ENCODE measurements at places on chromosomes 3 and 15.

DNA sequence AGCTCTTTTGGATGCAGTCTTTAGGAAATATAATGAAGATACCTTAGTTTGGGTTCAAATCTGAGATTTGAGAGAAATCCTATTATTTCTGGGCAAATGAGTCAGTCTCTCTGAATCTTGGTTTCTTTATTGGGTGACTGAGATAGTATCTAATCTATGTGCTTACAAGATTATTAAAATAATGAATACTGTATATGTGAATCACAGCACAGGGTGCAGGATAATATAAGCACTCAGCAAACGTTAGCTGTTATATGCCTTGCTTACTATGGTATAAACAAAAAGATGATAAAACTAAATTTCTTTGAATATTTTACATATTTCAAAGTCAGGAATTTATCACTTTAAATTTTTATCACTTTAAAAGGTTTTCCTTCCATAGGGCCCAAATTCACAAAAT lies 29.6 kb downstream of the FGF7 start:
- DNase-seq: no peak

- DNase-seq: no peak
Observed at GRCh38 chr3:170808041-170808440, 62.0 kb downstream of the RPL22L1 start.

DNA sequence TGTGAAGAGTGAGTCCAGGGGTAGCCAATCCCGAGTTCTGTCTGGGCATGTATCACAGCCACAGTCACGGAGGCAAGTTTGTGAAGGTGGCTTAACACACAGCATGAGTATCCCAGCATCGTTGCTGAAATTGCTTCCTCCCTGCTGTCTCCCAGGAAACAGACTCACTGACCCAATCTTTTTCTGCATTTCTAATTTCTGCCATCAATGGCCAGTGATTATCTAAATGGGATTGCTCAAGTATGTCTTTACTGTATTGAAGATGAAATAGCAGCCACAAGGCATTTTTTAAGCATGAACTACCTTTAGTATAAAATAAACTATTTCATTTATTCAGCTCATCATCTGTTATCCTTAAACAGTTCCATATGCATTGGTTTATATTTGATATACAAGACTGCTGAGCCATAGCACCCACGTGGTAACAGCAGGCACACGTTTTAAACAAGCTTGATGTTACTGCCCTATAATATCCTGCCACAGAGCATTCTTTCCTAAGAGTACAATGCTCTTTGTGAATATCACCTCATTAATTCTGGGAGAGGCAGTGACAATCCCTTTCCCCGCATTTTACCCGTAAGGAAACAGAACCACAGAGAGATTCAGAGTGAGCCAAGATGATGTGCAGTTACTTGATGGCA lies 276.6 kb upstream of the THBS1 start:
- no peak for DNase-seq

DNA sequence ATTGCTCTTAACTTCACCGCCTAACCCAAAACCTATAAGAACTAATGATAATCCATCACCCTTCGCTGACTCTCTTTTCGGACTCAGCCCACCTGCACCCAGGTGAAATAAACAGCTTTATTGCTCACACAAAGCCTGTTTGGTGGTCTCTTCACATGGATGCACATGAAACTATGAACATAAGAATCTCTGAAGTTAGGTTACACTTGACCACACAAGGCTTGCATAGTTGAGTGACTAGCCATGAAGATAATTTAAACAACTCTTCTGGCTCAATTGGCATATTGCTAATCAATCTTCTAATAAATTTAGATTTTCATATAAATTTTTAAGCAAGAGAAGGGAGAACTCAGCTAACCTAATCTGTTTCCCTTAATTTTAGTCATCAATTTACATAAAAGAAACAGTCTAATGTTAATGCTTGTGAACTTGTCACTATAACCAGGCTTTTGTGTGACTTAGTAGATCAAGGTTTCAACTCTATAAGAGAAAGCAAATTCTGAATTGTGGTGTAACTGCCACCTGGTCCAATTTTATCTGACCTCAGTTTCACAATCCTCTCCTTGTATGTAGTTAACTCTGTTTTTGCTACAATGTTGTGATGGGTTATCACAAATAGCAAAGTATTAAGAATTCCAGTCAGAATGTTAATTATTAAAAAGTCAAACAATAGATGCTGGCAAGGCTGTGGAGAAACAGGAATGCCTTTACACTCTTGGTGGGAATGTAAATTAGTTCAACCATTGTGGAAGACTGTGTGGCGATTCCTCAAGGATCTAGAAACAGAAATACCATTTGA lies 82.0 kb downstream of the HHLA2 start:
- DNase-seq: no peak

DNA sequence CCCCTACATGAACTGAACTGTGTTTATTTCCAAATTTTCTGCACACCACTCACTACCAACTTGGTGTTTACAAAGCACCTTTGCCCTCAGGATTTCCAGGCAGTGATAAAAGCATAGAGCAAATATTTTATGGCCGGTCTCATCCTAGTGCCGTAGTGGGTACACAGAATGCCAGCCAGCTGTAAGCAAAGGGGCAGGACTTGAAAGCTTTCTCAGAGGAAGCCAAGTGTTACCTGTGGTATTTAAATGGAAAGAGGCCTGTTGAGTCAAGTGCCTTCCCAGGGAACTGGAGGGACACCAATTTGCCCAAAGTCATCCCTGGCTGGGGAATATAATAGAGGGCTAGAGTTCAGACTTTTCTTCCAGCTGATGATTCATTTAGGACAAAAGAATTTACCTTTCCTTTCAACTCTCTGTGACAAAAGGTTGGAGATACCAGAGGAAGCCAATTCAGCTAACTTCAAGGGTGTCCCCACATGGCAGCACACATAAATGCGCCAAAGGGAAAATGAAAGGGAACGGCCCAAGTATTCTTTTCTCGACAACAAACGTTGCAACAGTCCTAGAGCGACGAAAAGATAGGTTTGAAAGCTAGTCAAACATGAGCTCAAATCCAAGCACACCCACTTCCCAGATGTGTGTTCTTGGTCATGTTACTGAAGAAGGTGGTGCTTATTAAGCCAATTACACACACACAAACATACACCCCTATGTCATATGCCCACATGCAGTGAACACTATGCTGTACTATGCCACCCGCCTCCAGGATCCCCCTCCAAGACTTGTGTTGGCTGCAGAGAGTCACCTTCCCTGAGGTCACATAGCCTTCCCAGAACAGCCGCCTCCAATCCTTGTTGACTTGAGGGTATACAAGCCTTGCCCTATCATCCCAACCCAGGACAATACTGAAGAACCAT lies 27.7 kb downstream of the MAGI1 start:
- no peak for DNase-seq

GRCh38 chr3:32129832-32130231 lies 23.4 kb downstream of the GPD1L start:
- no peak for DNase-seq

DNA sequence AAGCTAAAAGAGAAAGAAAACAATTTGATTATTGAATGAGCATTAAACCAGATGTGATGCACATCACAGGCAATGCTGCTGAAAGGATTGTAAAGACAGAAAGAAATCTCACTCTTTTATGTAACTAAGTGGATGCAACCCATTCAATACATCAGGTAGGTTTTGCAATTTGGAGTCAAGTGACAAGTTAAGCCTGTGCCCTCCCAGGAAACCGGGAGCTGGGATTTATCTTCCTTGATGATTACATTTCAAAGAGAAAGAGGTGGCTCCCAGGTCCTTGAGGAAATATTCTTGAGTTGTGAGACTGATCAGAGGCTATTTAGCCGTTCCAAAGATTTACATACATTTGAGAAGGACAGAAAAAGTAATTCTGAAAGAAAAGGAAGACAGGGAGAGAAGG lies 219.0 kb upstream of the PROK2 start:
- DNase-seq: no peak

DNA sequence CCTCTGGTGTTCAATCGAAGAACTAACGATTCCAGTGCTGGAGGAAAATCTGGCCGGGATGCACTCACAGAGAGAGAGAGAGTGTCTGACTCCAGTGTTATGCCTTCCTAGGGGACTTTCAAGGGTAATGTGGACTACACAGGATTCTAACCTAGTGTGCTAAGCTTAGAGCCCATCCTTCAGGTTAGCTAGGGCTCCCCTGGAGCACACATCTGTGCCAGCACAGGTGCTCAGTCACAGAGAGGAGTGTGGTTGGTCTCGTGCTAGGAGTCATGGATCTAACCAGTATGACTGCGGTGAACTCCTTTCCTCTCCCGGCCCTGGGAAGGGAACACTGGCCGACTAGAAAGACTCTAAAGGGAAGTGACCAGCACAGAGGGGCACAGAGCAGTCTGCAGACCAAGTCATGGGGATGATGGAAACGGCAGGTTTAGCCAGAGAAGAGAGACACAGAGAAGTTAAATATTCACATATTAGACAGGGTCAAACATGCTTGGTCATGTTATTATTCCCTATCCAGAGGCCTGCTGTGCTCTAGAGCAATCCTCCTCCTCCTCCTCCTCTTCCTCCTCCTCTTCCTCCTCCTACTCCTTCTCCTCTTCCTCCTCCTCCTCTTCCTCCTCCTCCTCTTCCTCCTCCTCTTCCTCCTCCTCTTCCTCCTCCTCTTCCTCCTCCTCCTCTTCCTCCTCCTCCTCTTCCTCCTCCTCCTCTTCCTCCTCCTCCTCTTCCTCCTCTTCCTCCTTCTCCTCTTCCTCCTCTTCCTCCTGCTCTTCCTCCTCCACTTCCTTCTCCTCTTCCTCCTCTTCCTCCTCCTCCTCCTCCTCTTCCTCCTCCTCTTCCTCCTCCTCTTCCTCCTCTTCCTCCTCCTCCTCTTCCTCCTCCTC lies 280.3 kb downstream of the XXYLT1 start:
- DNase-seq: no peak

GRCh38 chr3:178352326-178353005 lies 183.8 kb upstream of the KCNMB2 start:
- no peak for DNase-seq

GRCh38 chr15:92906563-92907081 lies 6.5 kb downstream of the CHD2 start:
- DNase-seq: peak; percentile 50

DNA sequence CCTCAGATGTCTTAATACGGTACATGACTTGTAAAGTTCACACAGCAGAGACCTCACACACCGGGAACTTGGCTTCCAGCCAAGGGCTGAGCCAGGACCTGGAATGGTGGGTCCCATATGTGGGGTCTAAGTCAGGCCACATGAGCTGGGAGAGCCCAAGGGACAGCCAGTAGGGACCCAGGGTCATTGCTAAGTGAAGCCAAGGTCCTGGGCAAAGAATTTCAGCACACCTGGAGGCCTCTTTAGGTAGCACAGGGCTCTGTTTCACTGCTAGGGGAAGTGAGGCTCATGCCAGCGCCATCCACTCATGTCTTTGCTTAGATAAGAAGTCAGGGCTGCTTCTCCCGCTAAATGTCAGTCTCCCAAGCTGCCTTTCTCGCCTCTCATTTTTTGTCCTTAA lies 116.6 kb upstream of the TLE3 start:
- DNase-seq: no peak

DNA sequence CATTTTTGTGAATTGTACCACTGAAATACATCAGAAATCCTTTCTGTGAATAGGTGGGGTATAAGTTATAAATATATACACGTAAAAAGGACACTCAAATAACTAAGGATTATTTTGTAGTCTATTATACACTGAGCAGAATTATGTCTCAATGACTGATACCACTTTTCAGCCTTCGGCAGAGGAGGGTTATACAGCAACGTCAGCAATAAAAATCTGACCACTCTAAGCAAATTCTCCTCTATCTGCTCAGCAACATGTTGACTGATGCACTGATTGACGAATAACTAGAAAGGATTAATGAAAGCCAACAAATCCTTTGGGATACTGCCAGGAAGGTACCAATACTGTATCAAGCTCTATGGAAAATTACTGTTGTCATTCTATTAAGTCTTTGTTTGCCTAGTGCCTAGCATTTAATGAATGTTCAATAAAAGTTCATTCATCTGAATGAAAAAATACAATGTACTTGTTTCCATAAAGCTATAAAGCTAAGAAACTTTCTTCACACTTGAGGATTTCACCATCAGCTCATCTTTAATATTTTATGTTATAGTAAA lies 5.2 kb downstream of the ARPP19 start:
- no peak for DNase-seq

GRCh38 chr3:54222316-54222715 lies 100.0 kb downstream of the CACNA2D3 start:
- no peak for DNase-seq

DNA sequence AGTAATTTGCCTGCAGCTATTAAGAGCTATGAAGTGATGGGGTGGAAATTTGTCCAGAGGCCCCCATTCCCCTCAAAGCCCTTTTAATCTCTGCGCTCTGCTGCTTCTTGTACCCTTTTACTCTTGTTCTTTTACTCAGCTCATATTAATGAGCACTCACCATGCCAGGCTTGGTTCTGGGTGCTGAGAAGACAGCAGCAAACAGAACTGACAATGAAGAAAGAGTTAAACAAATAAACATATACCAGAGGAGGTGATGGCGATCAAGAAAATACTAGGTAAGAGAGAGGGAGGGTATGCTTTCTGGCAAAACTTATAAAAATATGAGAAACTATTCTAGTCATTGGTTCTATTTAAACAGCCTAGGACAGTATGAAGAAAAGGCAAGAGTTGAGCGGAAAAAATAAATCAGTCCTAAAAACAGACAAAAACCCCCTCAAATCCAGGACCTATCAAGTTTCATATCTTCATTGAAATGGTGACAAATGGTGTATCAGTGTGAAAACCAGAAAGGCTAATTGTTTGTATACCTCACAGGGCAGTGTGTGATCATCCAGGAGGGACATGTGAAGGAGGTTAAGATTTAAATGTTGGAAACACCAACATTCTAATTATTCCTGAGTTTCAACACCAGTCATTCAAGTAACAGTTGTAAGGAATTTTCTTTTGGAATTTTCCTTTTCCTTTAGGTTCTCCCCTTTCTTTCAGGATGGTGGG lies 144.9 kb downstream of the FNDC3B start:
- DNase-seq: no peak

DNA sequence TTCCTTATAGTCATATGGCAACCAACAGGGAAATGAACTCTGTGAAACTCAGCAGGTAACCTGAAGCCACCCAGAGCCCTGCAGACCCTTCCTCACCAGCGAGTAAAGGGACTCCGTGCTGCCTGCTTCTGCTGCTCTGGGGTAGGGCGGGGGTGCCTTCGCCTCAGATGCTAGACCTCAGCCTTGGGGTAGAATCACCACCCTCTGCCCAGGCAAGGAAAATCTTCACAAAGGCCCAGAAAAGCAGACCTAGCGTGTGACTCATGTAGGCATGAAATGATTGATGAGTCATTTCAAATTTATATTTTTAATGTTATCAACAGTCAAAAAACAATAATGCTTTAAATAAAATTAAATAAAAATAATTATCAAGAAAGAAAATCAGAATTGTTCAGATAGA lies 6.6 kb downstream of the STIMATE start:
- DNase-seq: no peak

GRCh38 chr15:69881302-69881670 lies 216.4 kb downstream of the TLE3 start:
- no peak for DNase-seq

GRCh38 chr3:24508423-24508839 lies 13.8 kb upstream of the THRB start:
- DNase-seq: no peak

DNA sequence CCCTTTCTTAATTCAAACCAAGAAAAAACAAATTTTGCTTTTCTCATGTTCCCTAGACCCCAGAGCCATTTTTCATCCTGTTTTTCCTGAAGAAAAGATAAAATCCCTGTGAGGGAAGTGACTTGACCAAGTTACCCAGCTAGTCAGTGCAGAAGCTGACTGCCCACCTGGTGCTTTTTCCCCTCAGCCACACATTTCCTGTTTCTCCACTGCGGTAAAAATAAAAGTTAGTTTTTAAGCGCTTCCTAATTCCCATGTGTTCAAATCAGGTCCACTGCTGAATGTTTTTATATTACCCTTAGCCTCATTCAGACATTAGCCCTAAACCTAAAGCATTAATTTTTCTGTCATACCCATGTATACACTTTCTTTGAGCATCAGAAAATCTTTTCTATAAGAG lies 26.1 kb downstream of the PPP2R3A start:
- DNase-seq: no peak
